H1 (cell line): ENCODE measurements at places on chromosomes 16 and 17.
A peak's percentile ranks its signal among the peaks of the same experiment; 100 is the strongest.

DNA sequence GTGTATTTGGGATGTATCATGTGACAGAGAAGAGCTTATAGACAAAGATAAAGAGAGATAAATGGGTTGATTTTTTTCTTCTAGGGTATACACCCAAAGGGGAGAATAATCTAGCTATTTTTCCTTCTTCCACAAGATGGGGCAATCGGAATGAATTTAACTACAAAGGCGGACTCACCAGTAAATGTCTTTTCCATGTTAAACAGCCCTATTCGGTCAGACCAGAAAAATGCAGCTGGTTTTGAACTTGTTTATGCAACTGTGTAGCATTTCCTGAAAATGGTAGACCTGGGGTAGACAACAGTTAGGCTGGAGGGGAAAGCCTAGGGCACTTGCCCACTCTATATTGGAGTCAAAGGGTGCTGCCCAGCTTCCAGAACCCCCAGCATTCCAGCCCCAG lies 477.1 kb downstream of the TOX3 start:
- DNase-seq = peak; percentile 46

GRCh38 chr16:983044-984030 lies 1.8 kb downstream of the SOX8 start:
- DNase-seq = no peak

DNA sequence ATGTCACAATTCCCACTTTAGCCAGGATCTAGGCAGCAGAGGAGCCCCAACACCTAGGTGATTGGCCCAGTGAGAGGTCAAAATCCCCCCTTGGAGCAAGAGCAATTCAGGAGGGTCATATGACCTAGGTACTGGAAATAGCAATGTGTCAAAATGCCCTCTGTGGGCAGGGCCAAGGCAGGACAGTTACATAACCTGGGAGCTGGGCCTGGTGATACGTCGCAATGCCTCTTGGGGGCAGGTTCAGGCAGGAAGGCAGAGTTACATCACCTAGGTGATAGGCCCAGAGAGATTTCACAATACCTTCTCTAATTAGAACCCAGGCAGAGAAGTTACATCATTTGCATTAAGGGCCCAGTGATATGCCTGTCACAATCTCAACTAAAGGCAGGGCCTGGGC lies 1906.3 kb downstream of the TP53TG3F start:
- no peak for DNase-seq

GRCh38 chr16:1107141-1107540 lies 11.1 kb upstream of the C1QTNF8 start:
- DNase-seq = no peak

DNA sequence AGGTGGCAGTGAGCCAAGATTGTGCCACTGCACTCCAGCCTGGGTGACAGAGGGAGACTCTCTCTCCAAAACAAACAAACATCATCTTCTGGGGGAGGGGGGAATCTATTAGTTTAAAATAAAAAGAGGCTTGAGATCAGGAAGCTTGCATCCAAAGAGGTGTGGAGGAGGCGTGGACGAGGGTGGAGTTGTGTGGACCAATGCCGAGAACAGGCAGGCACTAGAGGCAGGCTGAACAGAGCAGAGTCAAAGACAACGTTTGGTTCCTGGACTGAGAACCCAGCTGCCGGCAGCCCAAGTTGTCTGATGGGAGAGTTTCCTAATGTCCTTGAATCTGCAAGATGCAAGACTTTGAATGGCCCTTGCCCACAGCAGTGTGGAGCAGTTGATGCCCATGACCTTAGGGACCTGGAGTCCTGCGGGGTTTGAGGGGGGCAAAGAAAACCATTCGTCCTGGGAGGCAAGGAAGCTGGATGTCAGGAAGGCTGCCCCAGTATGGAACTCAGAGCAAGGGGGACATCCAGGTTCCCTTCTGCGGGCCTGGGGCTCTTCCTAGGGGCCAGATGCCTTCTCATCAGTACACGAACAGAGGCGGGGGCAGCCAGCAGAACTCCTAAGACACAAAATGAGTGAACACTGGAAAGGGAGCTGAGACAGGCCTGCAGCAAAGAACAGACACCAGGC lies 9.2 kb downstream of the TBC1D16 start:
- DNase-seq = no peak

DNA sequence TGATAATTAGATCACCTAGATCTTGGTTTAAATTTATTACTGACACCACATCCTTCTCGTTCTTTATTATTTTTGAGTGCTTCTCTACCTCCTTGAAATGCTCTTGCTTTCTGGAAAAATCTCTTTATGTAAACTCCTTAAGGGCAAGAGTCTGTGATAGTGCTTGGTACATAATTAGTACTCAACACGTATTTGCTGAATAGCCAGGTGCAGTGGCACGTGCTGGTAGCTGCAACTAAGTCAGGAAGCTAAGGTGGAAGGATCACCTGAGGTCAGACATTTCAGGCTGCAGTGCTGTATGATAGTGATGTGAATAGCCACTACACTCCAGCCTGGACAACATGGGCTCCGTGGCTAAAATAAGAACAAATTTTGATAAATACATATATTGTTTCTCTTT lies 63.0 kb downstream of the PPM1E start:
- DNase-seq = no peak

- no peak for DNase-seq
These were observed 10.1 kb downstream of the IRF8 start for GRCh38 chr16:85908889-85909589.
